M059J (cell line): ENCODE measurements at places on chromosomes 5 and 9. TPM values are rescaled to one million over a fixed set of nuclear protein-coding genes. Genes with fewer than 3 reads are reported as not detected.

- DNase-seq, result no peak
Measured at GRCh38 chr5:17147170-17147569, 70.3 kb upstream of the BASP1 start.

- no peak for DNase-seq
Measured at GRCh38 chr5:176695073-176695472, 47.8 kb downstream of the TSPAN17 start.

- peak; percentile 9 for DNase-seq
Measured at GRCh38 chr5:110817459-110817858, 78.7 kb downstream of the SLC25A46 start.

GRCh38 chr5:1647580-1647979, 123.8 kb upstream of the LPCAT1 start:
- DNase-seq, result no peak

GRCh38 chr5:6719896-6720560, 6.8 kb downstream of the TENT4A start:
- DNase-seq, result no peak

GRCh38 chr5:97670447-97670846, 487.4 kb upstream of the RIOK2 start:
- DNase-seq, result no peak

GRCh38 chr5:2496126-2496525, 255.4 kb downstream of the IRX2 start:
- DNase-seq, result no peak

DNA sequence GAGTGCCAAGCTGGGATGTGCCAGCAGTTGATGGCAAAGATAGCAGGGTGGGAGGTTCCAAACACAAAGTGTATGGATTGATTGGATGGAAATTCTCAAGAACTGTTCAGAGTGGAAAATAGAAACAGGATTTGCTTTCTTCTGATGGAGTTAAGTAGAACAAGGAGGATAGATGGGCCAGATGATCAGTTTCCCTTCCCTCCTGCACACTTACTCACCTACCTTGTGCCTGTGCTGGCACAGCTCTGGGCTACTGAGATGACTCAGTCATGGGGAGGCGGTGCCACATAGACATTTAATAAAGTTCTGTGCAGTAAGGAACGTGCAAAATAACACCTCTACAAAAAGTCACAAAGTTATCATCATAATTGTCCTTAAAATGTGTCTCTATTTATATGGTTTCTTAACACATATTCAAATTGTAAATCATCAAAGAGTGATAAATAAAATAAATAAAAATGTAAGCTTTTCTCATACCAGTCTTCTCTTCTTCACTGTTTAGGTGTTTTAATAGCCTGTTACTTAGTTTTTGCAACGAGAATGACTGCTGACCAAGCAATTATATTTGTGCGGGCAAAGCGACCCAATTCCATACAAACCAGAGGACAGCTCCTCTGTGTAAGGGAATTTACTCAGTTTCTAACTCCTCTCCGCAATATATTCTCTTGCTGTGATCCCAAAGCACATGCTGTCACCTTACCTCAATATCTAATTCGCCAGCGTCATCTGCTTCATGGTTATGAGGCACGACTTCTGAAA, 12.7 kb downstream of the PTPDC1 start:
- DNase-seq, result peak; percentile 81

DNA sequence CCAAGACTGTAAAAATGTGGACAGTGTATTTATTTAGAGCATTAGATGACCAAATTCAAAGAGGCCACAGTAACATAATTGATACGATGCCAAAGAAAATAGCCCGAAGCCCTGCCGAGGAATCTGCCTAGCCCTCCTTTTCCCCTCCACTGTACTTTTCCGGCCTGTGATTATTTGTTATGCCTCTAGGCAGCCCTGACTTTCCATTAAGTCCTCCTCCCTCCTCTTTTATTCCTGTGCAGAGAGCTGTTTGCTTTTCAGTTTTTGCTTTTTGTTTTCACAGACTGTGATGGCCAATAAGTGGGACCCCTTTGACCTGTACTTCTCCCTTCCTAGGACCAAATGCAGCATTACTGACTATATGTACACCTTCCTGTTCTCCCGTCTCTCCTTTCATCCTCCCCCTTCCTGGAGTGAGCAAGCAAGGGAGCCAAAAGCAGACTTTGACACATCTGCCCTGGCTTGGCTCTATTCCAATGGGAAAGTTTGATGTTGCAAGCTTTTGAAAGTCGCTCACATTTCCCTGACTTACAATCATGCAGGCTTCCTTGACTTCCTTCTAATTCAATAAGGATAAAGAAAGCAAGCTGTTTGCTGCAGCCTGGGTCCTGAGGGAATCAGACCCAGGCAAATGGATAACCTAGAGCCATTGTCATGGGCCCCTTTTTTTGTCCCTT, 76.1 kb downstream of the NREP start:
- peak; percentile 96 for DNase-seq

DNA sequence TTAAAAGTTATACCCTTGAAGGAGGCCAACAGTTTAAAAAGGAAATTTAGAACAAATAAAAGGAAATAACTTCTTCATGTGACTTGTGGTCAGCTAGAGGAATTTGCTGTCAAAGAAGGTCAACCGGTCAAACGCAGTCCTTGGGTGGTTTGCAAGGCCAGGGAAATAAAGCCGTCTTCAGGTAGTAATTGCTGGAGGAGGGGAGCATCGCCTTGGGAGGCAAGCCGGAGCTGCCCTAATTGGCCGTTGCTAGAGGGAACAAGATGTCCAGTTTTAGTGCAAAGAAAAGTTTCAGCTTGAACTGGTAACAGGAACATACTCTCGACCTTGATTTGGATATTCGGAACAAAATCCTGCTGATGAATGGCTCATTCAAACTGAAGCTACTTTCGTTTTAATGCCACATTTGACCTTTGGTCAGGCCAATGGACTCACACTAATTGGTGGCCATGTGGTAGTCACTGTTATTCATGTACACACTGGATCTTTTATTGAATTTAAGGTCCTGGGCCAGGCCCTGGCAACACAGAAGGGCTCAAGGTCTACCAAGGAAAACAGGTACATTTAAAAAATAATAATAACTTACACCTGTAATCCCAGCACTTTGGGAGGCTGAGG, 47.0 kb upstream of the MYO10 start:
- peak; percentile 88 for DNase-seq

DNA sequence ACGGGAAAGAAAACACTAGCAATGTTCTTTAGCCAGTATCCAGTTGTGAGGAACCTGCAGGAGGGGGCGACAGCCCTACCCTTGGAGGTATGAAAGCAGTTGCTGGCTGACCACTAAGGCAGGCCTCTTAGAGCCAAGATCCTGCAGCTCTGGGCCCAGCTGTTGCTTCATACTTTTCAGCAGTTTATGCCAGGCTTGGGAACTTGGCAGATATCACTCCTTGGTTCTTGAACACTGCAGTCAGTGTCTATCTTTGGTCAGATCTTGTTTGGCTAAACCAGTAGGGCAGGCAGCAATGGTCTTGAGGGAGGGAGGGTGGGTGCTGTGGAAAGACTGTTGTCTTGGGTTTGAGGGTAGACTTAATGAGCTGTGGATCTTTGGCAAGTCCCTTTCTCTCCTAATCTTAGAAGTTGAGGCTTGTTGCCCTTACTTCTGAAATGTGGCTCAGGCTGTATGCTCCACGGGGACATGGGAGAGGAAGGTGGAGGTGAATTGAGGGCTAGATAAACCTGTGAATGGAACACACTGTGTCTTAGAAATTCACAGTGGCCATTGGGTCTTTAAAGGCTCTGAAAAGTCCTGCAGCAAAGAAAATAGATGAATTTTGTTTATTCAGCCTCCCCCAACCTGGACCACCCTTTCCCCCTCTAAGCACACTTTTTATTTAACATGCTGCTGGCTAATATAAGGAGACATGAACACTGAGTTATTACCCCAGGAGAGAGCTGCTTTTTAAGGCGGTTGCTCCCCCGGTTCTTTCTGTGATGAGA, 37.5 kb downstream of the ZNF618 start:
- DNase-seq, result peak; percentile 36

- no peak for DNase-seq
Measured at GRCh38 chr9:130255631-130256134, 9.9 kb upstream of the HMCN2 start.

DNA sequence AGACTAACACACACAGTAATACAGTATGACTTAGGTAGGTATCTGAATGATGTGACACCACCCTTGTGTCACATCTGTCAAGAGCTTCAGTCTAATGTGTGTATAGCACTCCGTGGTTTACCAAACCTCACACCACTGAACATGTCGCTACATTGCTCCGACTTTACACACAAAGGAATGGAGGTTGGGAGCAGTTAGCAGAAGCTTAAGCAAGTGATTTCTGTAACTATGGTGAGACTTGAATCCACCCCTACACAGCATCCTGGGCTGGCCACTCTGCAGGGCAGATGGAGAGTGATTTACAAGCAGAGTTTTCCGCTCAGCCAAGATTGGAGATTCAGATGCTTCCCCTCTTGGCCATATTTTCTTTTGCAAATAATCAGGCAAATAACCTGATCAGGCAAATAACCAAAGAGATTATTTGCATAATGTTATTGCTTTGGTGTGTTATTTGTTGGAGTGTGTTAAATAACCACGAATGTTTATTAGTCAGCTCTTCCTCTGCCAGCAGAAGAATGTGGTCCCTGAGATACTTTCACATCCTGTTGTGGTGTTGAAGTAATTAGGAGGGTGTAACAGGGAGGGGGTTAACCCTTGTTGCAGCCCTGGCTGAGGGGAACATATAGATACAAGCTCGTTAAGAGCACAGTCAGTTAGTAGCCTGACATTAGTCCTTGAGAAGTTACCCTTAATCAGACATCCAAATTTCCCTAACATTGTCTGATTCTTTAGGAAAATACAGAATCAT, 92.8 kb downstream of the SNX18 start:
- peak; percentile 56 for DNase-seq

- peak; percentile 96 for DNase-seq
Measured at GRCh38 chr5:126777975-126778674, 1.2 kb downstream of the LMNB1 start.

- DNase-seq, result no peak
Measured at GRCh38 chr5:156271569-156271968, 55.4 kb upstream of the SGCD start.

GRCh38 chr5:95846554-95847260, 24.2 kb upstream of the GLRX start:
- peak; percentile 68 for DNase-seq

DNA sequence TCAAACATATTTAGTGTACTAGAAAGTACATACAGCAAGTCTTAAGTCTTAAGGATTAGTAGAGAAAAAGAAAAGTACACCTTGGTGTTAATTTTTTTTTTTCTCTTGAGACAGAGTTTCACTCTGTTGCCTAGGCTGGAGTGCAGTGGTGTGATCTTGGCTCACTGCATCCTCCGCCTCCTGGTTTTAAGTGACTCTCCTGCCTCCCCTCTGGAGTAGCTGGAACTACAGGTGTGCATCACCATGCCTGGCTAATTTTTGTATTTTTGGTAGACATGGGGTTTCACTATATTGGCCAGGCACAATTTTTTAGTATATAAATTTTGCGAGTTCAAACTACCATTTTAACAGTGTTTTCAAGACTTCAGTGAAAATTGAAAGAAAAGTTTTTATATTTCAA, 1941.1 kb upstream of the CDH6 start:
- no peak for DNase-seq

- no peak for DNase-seq
Measured at GRCh38 chr9:116479056-116479544, 208.0 kb upstream of the TRIM32 start.

DNA sequence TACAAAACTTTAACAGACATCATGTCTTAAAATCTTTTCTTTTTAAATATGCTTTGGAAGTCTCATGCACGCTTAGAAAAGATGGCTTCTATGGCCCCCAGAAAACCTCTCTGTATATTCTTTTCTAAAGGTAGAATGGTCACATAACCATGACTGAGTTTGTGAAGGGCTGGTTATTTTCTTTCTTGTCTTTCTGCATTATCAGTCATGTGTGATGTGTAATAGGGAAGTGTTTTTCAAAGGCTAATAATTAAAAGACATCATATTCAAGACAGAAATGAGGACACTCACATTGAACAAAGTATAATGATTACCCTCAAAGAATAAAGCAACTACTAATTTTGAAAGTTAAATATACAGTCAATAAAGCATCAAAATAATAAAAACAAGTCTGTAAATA, 253.4 kb downstream of the TRPM3 start:
- no peak for DNase-seq

GRCh38 chr5:96896276-96896675, 20.0 kb downstream of the ERAP2 start:
- DNase-seq, result no peak

DNA sequence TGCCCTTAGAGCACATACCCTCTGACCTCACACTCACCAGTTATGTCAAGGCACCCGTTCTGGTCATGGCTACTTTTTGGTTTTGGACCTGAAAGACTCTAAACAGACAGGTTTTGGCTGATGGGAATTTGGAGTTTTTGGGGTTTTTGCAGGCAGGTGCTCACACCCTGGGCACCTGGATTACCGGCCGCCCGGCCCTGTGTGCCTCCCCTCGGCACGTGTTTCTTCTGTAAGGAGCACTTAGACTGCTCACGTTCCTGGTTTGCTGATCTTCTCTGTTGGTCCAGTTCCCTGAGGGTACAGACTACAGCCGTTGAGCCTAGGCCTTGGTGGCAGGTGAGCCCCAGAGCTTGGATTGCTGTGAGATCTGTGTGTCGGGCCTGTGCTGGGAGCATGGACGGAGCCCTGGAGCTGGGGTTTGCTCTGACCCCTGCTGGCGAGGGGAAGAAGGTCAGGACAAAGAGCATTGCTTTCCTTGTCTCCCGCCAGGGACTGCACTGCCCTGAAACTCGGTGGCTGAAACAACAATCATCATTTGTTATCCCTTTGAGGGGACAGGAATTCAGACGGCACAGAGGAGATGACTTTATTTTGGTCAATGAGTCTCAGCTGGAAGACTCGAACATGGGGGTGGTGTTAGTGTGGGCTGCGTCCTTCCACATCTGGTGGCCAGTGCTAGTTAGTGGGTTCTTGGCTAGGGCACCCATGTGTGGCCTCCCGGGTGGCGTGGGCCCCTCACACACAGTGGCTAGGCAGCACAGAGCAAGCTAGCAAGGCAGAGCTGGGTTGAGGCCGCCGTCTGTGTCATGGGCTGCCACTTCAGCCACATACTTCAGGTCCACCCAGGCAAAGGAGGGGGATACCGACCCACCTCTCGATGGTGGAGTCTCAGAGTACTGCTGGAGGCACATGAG, 76.4 kb downstream of the EHMT1 start:
- no peak for DNase-seq

- no peak for DNase-seq
Measured at GRCh38 chr5:18003784-18004183, 369.5 kb downstream of the TAF11L14 start.

GRCh38 chr5:1187950-1188334, 13.5 kb upstream of the SLC6A19 start:
- DNase-seq, result no peak

POLR1E gene
- total RNA-seq, result 32.8 and 43.0 TPM in 2 replicates

SLC6A7 gene
- total RNA-seq, result not detected in 2 replicates

FUT7 gene
- not detected in 2 replicates for total RNA-seq

LRRTM2 gene
- total RNA-seq, result not detected in 2 replicates

TAF1L gene
- total RNA-seq, result 0.02 TPM in 2 replicates

ADAMTS2 gene
- total RNA-seq, result 0.02 TPM in 1 of 2 replicates, not detected in the other

COL15A1 gene
- 2.9 and 4.2 TPM in 2 replicates for total RNA-seq

SV2C gene
- total RNA-seq, result not detected in 2 replicates

NEK6 gene
- total RNA-seq, result 51.3 and 88.5 TPM in 2 replicates

MCC gene
- 1.9 and 4.6 TPM in 2 replicates for total RNA-seq

TMEM215 gene
- total RNA-seq, result not detected in 2 replicates
